ENCODE measurements at places on chromosomes 4 and X.

DNA sequence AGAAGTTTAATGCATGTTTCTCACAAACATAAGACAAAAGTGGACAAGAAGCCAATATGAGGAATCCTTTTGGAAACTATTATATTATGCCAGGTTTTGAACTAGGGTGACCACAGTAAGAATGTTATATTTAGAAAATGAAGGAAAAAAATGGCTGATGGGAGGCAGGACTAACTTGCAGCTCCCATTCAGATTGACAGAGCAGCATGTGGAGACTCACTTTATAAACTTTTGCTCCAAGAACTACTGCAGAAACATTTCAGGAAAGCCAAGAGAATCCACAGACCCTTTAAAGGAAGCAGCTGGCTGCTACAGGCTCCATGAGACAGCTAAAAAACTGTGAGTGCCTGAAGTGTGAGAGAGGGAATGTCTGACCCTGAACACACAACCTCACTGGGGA is 738.6 kb upstream of the GRIA3 start:
- H3K27me3 ChIP-seq: no peaks in the 10 kb centered on the region
- DNase-seq: no peak
- H3K4me3 ChIP-seq: no peak overlapping the region
- no peaks in the 10 kb centered on the region for H3K4me1 ChIP-seq

DNA sequence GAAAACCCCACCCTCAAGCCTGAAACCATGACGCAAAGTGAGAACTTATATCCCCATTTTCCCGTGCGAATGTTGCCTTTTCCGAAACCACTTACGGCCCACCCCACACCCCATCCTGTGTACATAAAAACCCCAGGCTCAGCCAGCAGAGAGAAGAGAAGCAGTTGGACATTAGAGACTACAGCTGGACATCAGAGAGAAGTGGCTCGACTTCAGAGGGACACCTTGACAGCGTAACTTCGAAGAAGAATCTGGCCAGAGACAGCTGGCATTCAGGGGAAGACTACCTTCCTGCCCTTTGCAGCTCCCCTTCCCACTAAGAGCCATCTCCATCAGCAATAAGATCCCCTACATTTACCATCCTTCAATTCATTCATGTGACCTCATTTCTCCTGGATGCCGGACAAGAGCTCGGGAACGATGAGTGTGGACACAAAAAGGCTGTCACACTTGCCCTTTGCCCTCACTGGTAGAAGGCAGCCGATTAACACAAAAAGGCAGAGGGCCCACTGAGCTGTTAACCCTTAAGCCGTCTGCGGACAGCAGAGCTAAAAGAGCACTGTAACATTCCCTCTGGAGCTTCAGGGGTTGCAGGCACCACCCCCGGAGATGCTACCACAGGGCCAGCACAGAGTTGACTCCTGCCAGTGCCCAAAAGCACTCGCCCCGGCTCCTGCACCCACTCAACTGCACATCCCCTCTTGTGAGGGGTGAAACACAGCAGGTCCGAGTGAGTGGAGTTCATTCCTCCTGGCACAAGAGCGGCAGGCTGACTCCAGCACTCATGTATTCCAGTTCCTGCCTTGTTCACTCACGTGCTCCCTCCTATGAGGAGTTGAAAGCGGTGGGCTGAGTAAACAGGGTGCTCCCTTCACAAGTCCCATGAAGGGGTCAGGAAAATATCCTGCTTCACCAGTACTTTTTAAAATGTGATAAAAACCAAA is 7.5 kb downstream of the CHM start:
- no peaks in the 10 kb centered on the region for H3K4me1 ChIP-seq
- no peak overlapping the region for H3K4me3 ChIP-seq
- H3K27me3 ChIP-seq: no peaks in the 10 kb centered on the region
- H3K36me3 ChIP-seq: no peaks in the 10 kb centered on the region

DNA sequence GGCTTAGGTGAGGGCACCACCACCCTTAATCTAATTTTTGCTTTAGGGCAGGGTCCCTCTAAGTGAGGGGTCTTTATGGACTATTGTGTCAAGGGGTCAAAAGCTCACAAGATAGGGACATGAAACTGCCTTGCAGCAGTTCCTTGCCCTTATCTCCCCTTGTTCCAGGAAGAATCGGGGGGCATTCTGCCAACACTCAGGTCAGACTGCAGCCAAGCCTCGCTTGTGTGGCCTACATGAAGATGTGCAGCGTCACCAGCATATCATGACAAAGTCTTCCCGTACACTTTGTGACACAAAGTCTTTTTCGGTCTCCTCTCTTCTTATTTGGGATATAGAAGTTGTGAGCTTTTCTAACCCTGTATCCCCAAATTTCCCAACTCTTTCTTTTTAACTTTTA is 17.5 kb upstream of the USP9X start:
- DNase-seq: no peak
- H3K27ac ChIP-seq: no peak overlapping the region
- no peaks in the 10 kb centered on the region for H3K27me3 ChIP-seq
- no peaks in the 10 kb centered on the region for H3K4me1 ChIP-seq
- no peak overlapping the region for H3K4me3 ChIP-seq

DNA sequence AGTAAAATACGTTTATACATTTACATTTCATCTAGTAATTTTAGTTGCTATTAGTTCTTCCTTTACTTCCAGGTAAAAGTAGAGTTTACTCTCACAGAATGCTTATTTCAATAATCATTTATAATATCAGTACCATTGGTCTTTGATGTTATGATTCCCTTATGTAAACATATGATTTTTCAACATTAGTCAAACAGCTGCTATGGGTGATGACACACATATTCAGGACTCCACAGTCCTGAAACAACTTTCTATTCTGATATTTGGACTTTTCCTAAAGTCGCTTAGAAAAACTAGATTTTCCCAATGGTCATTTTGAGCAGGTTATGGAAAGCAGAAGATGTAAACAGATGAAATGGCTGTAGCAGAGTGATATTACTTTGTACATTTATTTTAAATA is 369.8 kb downstream of the UNC5C start:
- no peaks in the 10 kb centered on the region for H3K36me3 ChIP-seq
- no peaks in the 10 kb centered on the region for H3K4me1 ChIP-seq
- H3K27me3 ChIP-seq: no peaks in the 10 kb centered on the region
- DNase-seq: no peak
- no peak overlapping the region for H3K27ac ChIP-seq

DNA sequence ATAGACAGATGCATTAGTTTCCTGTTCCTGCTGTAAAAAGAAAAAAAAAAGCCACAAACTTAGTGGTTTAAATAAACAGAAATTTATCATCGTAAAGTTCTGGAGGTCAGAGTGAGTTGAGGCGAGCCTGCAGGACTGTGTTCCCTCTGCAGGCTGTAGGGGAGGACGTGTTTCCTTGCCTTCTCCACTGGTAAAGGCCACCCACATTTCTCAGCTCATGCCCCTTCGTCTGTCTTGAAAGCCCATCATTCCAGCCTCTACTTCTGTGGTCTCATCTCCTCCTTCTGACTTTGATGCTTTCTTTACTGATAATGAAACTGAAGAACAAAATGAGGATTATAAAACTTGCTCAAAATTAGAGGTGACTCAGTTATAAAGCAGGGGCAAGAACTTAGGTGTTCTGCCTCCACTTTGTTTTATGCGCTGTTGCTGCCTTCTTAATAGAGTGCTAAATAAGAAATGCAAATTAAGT is 143.0 kb downstream of the STIM2 start:
- no peak overlapping the region for H3K4me3 ChIP-seq
- no peaks in the 10 kb centered on the region for H3K27me3 ChIP-seq
- H3K27ac ChIP-seq: no peak overlapping the region
- no peak for DNase-seq
- no peaks in the 10 kb centered on the region for H3K4me1 ChIP-seq
- peaks cover 6% of the 10 kb centered on the region for H3K36me3 ChIP-seq
